NCI-H2171 treated with DMSO at 0.1 percent for 48 hours (cell line): ENCODE measurements at places on chromosomes 16 and 17.

DNA sequence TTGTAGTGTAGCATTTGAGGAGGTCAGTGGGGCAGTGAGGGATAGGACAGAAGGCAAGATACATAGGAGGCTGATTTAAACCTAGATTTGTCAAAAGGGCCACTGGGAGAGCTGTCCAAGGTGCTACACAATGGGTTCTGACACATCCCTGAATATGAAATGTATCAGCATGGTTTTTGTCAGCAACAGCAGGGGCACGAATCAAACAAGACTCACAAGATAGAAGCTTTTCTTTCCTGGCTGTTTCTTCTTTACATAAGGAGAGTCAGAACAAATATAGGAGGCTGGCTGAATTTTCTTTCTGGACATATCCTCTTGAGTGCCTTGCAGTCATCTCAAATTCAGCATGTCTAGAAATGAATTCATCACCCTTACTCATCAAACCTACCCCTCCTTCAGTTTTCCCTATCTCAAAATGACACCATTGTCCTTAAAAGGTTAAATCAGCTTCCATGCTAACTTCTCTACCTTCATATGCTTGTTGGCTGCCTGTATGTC, 130.5 kb downstream of the NPIPB5 start:
- no peak for DNase-seq

GRCh38 chr17:27283060-27283459, 10.9 kb upstream of the WSB1 start:
- DNase-seq = no peak

GRCh38 chr16:17803625-17804410, 333.1 kb upstream of the XYLT1 start:
- DNase-seq = peak; percentile 16

- no peak for DNase-seq
Observed at GRCh38 chr17:31715446-31715845, 143.6 kb downstream of the COPRS start.

- no peak for DNase-seq
Observed at GRCh38 chr16:56532714-56533113, 12.9 kb upstream of the BBS2 start.

GRCh38 chr17:263271-263670, 81.8 kb upstream of the DOC2B start:
- no peak for DNase-seq

DNA sequence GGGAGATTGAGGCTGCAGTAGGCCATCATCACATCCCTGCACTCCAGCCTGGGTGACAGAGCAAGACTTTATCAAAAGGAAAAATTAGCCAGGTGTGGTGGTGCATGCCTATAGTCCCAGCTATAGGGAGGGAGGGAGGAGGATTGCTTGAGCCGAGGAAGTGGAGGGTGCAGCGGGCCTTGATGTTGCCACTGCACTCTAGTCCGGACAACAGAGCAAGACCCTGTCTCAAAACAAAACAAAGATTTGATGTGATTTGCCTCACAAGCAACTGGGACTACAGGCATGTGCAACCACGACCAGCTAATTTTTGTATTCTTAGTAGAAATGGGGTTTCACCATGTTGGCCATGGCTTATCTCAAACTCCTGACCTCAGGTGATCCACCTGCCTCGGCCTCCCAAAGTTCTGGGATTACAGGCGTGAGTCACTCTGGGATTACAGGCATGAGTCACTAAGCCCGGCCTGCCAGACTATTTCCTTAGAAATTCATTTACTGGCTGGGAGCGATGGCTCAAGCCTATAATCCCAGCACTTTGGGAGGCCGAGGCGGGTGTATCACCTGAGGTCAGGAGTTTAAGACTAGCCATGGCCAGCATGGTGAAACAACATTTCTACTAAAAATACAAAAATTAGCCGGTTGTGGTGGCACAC, 11.5 kb downstream of the UBE2G1 start:
- no peak for DNase-seq

- no peak for DNase-seq
Observed at GRCh38 chr17:18045691-18046350, 6.6 kb downstream of the GID4 start.

- no peak for DNase-seq
Observed at GRCh38 chr16:7392206-7392605, 59.6 kb downstream of the RBFOX1 start.

DNA sequence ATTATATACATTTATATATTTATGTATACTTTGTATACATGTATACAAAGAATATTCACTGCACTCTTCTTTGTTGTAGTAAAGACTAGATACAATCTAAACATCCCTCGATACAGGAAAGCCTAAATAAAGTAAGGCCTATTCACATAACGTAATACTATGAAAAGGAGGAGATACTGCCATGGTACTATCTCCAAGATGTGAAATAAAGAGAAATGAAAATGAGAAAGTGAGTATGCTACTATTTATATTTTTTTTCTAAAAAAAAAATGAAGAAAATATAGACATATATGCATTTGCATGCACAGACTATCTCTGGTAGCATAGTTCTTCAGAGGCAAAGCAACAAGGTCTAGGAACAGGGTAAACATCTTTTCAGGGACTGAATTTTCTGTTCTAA, 19.4 kb downstream of the CFDP1 start:
- no peak for DNase-seq

- DNase-seq = no peak
Observed at GRCh38 chr17:35998756-35999155, 2.6 kb downstream of the CCL15 start.

- no peak for DNase-seq
Observed at GRCh38 chr17:47200325-47200664, 8.9 kb upstream of the MYL4 start.

GRCh38 chr16:73202161-73202729, 154.3 kb upstream of the ZFHX3 start:
- DNase-seq = peak; percentile 85

DNA sequence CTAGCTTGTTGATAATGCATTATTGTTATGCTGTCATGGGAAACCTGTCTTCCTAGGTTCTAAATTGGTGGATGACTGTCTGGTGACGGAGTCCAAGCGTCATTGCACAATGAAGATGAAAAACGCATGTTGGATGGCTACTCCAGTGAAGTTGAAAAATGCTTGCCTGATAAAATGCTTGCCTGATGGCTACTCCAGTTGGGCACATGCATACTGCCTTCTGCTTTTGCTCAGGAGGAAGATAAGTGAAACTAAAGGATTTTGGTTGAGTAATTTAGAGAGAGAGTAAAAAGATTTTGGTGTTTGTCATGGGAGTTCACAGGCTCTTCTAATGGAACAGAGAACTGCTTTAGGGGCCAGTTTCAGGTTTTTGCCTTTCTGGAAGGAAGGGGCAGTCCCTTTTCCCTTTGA, 118.6 kb downstream of the PRKCA start:
- no peak for DNase-seq

DNA sequence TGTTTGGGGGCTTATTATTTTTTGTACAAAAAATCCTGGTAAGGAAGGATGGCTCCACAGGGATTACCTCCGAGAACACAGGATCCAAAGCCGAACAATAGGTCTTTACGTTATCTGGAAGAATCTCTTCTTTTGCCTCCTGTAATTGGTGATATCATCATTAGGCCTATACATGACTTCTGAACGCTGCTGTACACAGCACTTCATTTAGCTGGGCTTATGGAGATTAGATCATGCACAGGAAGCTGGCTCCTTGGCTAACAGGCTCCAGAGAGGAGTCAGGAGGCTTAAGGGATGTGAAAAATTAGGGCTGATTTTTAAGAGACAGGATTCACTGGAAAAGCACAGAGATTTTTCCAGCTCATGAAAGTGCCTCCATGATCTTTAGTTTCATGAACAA, 54.7 kb downstream of the TANGO6 start:
- DNase-seq = no peak

DNA sequence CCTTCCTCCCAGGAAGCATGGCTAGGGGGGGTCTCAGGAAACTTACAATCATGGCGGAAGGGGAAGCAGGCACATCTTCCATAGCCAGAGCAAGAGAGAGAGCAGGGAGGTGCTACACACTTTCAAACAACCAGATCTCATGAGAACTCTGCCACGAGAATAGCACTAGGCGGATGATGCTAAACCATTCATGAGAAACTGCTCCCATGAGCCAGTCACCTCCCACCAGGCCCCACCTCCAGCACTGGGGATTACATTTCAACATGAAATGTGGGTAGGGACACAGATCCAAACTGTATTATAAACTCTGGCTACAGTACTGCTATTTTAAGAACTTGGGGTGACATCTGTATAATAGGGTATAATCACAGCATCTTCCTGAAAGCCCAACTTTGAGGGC, 83.1 kb upstream of the CACNG5 start:
- no peak for DNase-seq

DNA sequence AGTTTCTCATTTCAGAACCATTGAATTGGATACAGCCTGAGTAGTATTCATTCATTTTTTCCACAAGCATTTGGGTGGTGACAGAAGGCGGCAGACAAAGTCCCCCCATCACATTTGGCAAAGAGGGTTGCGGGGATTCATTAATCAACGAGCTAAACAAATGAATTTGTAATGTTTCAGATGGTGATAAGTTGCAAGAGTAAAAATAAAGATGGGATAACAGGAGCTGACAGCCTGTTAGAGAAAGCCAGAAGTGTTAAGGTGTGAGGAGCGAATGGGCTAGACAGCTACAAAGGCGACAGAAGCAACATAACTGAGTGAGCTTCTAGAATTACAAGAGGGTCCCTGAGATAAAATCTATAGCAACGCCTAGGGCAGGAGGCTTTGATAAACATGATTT, 342.8 kb upstream of the HSBP1 start:
- no peak for DNase-seq

GRCh38 chr17:14621826-14622614, 321.1 kb downstream of the HS3ST3B1 start:
- no peak for DNase-seq

- no peak for DNase-seq
Observed at GRCh38 chr16:27491894-27492587, 57.7 kb downstream of the GTF3C1 start.
